ENCODE measurements at places on chromosomes 6 and 20.

GRCh38 chr6:79869184-79869583 is 78.2 kb downstream of the ELOVL4 start:
- no peak for DNase-seq

- DNase-seq = no peak
These were observed 380.1 kb upstream of the SOX4 start for GRCh38 chr6:21213492-21213891.

DNA sequence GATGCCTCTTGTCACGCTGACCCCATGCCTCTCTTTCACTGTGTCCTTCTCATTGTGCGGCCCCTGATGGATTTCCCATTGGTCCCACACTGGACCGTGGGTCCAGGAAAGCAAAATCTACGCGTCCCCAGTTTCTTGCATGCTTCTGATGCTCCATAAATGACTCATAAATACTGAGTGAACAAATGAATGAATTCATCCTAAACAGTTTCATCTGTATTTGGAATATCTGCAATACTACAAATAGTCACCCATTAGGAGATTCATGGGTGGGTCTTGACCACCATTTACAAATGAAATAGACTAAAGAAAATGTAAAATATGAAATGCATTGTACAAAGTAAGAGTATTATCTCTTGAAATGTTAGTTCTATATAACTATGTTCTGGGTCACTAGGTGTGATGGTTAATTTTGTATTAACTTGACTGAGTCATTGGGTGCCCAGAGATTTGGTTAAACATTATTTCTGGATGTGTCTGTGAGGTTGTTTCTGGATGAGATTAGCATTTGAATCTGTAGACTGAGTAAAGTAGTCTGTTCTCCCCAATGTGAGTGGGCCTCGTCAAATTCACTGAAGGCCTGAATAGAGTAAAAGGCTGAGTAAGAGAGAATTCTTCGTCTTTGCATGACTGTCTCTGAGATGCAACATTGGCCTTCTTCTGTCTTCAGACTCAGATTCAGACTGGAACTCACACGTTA is 448.7 kb downstream of the PREX1 start:
- no peak for DNase-seq

- DNase-seq = no peak
These were observed 747.2 kb downstream of the KHDRBS2 start for GRCh38 chr6:61538801-61539200.

DNA sequence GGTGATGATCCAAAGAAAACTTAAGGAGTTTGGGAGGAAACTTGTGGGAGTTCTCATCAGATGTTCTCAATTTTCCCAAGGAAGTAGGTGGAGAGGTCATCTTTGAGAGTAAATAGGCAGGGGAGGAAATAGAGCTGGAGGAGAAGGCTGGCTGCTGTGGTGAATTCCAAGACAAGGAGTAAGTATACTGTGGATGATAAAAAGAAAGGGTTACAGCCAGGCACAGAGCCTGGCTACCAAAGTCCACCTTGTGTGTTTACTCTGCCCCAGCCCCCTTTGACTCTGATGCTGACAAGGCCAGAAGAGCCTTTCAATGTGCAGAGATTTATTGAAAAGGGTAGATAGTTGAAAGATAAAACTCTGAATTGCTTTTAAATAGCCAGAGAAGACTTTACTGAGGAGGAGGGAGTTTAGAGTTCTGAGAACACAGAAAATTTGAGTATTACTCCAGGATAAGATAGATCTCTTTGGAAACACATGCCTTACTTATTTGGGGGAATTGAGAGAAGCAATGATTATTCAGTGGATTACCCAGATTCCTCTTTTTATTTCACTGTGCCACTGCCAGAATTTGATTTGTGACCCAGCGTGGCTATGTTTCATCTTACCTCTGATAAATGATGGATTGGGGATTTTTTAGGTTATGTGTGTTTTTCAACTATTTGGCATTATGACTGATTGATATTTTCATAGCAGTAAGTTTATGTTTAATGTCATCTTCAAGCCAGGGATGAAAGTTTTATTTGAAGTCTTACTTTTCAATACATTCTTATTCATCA is 182.6 kb upstream of the JAG1 start:
- no peak for DNase-seq

DNA sequence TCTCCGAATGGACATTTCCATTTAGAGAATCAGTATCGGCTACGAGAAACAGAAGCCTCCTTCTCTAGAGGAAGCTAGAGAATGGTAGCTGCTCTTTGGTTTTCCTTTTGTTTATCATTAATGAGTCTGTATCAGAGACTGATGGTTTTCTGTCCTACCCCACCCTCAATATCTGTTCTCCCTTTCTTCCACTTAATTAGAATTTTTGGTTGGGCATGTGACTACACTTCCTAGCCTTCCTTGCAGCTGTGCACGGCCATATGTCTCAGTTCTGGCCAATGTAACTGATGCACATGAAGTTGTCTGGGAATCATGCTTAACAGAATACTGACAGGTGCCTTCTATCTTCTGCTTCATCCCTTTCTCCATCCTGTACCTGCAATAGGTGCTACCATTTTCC is 19.0 kb downstream of the RNF24 start:
- no peak for DNase-seq

GRCh38 chr20:10965936-10966470 is 292.2 kb upstream of the JAG1 start:
- no peak for DNase-seq

DNA sequence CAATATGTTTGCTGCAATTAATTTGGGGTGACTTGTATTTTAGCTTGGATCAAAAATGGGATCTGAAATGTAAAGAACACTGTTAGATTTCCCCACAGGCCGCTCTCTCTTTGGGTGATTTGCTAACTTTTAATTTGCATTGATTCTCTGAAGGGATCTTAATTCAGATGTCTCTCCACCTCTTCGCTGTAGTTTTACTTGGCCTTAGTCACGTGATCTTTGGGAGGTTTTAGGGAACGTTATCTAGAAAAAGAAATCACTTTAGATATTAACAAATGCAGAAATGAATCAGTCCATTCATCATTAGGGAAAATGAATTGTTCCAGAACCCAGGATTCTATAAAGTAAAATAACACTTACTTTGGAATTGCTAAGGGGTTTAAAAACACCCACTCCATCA is 390.2 kb downstream of the THBS2 start:
- DNase-seq = no peak

DNA sequence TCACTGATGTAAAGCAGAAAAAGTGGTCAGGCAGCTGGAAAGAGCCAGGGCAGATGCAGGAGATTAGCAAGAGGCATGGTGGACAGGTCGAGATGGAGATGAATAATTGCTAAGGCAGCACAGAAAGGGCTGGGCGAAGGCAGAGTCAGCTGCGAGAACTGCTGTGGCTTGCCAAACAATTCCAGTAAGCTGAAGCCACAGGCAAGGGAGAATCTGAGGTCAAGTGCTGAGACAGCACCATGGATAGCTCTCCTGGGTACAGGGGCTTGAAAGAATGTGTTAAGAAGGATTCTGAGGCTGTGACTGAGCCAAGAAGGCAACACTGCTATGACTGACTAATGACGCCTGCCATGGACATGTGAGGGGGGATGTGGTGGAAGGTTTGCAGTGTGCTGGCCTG is 220.8 kb upstream of the FOXA2 start:
- DNase-seq = no peak

- DNase-seq = peak; percentile 60
These were observed 19.8 kb upstream of the TREM1 start for GRCh38 chr6:41306187-41306854.

- DNase-seq = no peak
These were observed 7.1 kb downstream of the L3MBTL1 start for GRCh38 chr20:43514648-43514999.

DNA sequence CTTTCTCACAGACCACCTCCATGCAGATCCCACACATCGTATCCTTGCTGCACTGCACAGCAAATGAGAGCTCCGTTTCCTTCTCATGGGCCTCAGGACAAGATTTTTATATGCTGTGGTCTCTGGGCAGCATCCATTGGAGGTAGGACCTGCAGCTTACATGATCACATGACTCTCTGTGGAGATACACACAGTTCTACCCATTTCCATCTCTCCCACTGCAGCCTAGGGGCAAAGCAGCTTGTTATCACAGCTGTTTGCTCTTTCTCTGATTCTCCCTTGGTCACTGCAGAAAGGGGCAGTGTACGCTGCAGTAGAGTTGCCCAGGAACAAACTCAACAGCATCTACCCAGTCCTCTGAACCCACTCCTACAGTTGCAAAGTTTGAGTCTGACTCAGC is 48.9 kb downstream of the ZNF334 start:
- DNase-seq = no peak

GRCh38 chr20:38198238-38198861 is 33.3 kb upstream of the TGM2 start:
- DNase-seq = no peak

DNA sequence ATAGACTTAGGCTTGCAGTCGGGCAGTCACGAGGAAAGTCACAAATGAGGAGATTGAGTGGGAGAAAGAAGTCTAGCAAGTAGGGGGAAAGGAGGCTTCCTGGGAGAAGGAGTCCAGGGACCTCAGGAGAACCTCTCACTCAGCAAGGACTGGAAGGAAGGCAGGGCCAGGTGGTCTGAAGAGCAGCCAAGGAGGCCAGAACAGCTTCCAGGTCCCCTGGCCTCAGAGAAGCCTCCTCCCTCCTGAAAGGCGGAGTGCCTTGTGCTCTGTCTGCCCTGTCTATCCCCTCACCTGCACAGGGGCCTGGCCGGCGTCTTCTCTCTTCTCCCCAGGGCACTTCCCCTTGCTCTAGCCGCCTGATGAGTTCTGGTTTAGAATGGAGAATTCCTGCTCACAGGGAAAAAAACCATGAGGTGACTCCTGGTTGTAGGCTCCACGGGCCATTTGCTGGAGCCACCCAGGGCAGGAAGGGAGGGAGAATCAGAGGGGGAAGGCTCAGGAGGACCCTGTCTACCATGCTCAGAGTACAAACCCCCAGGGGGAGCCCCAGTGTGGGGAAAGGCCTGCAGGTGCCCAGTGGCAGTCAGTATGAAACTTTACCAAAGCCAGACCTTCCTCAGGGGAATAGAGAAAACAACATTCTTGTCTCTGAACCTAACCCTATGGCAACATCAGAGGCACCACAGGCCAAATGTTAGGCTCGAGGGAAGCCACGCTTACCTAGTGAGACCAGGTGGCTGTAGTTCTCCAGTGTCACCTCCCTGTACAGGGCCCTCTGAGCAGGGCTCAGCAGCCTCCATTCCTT is 11.2 kb downstream of the ZNF337 start:
- no peak for DNase-seq

Data from CD4-positive, alpha-beta T cell treated with Interleukin-12 subunit alpha and Interleukin-12 subunit beta, for 1 hour (primary cell).